CD4-positive, alpha-beta memory T cell (primary cell): ENCODE measurements at places on chromosomes 7 and 10. TPM values are rescaled to one million over a fixed set of nuclear protein-coding genes. Genes with fewer than 3 reads are reported as not detected.

Gene COL1A2
- total RNA-seq, result not detected

Gene ENTPD1
- total RNA-seq, result 1.9 TPM

Gene UPK3BL2
- 46.0 TPM for total RNA-seq

Gene UNCX
- total RNA-seq, result not detected

Gene LEP
- not detected for total RNA-seq

Gene FKBP6
- total RNA-seq, result not detected

Gene SLC13A4
- total RNA-seq, result not detected
